ENCODE measurements at places on chromosomes 1 and 21.
A peak's percentile ranks its signal among the peaks of the same experiment; 100 is the strongest.

- DNase-seq = no peak
Observed at GRCh38 chr1:222416001-222416791, 131.7 kb downstream of the HHIPL2 start.

GRCh38 chr1:31678681-31679080, 25.1 kb downstream of the COL16A1 start:
- no peak for DNase-seq

DNA sequence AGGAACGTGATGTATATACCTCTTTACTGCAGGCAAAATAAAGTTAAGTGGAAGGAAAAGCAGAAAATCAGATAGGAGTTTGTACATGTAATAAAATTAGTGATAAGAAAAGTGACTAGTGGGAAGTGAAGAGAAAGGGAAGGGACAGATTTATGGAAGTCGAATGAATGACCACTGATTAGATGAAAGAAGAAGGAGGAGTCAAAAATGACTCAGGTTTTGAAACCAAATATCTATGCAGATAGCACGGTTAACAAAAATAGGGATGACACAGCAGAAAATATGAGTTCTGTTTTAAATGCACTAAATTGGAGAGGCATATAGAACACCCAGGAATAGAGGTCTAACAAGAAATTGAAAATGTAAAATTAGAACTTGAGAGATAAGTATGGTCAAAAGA, 128.0 kb downstream of the HMCN1 start:
- no peak for DNase-seq

- peak; percentile 14 for DNase-seq
Observed at GRCh38 chr1:100538913-100539835, 1.2 kb downstream of the GPR88 start.

GRCh38 chr1:237834048-237834447, 56.7 kb downstream of the ZP4 start:
- no peak for DNase-seq

DNA sequence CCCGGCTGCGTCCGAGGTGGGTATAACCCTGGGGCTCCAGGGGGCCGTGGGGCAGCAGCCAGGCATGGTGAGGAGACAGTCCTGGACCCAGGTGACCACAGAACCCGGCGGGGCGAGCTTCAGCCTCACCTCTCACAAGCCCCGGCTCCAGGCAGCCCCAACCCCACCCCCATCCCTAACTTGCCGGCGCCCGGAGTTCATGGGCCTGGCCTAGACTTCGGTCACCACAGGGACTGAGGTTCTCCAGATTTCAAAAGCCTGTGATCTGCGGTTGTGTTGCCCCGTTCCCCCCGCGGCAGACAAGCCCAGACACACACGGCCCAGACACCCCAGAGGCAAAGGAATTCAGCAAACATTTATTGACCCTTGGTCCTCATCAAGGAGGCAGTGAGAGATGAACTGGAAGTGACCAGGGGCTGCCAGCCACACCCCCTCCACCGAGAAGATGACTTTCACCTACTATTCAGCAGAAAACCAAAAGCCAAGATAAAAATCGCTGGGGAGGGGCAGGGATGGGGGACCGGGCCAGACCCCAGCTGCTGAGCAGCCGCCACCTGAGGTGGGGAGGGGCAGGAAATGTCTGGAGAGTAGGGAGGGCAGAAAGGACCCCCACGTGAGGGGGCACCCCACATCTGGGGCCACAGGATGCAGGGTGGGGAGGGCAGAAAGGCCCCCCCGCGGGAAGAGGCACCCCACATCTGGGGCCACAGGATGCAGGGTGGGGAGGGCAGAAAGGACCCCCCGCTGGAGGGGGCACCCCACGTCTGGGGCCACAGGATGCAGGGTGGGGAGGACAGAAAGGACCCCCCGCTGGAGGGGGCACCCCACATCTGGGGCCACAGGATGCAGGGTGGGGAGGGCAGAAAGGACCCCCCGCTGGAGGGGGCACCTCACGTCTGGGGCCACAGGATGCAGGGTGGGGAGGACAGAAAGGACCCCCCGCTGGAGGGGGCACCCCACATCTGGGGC, 3.9 kb downstream of the HES4 start:
- DNase-seq = no peak

- DNase-seq = no peak
Observed at GRCh38 chr1:91699339-91699974, 186.5 kb downstream of the TGFBR3 start.

- no peak for DNase-seq
Observed at GRCh38 chr1:167197692-167198091, 23.0 kb upstream of the POU2F1 start.

- DNase-seq = no peak
Observed at GRCh38 chr1:169473347-169473746, 12.4 kb downstream of the SLC19A2 start.

DNA sequence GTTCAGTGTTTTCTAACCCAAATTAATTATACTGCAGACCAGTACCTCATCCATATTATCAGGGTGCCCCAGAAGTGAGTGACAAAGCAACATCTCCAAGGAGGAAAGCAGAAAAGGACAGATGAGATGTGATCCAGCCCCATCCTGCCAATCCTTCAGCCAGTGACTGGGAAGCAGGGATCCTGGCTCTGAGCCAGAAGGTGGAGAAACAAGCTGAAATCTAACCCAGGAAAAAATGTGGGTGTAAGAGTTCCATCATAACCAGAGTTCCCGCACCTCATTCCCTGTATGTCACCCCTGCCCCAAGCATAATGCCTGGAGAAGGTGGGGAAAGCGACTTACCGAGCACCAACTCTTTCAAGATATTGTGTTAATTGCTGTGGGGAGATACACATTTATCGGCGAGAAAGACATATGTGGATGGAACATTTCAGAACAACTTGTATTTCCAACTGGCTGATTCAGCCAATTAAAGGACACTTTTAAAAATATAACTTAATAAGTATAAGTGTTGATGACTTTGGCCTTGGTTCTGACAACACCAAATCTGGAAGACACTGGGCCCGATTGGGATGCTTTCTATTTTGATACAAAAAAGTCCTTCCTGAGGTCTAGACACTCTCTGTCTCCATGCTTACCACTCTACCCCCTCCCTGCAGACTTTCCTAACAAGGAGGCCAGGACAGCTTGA, 14.9 kb downstream of the PLEKHA6 start:
- no peak for DNase-seq

GRCh38 chr1:43538969-43539368, 8.3 kb downstream of the PTPRF start:
- DNase-seq = no peak

GRCh38 chr21:45080639-45081414, 6.4 kb downstream of the ADARB1 start:
- no peak for DNase-seq

GRCh38 chr1:155607708-155608107, 2.3 kb upstream of the MSTO1 start:
- DNase-seq = no peak

DNA sequence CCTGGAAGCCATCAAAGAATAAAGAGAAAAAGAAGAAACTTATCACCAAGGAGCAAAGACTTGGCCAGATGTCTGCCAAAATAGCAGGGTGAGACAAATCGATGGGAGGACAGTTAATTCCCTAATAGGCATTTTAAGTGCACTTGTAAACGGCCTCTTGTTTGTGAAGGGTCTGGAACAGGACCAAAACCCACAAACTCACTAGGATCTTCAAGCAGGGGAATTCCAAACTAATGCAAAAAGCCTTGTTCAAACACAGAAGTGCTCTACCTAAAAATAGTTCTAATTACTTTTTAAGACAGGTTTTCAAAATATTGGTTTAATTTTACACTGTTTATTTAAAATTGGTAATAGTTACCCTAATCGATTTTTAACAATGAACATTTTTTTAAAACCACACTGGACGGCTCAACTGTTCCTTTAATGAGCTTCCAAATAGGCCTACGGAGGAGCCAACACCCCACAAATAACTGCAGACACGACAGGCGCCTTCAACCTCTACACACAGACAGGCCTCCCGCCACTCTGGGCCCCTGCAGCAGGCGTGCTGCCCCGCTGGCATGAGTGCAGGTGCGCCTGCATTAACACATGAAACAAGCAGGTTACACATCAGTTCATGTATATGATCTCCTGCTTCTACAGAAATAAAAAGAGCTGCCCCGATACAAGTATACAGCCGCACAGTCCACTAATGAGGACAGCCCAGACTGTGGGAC, 15.8 kb downstream of the UBE2G2 start:
- no peak for DNase-seq

DNA sequence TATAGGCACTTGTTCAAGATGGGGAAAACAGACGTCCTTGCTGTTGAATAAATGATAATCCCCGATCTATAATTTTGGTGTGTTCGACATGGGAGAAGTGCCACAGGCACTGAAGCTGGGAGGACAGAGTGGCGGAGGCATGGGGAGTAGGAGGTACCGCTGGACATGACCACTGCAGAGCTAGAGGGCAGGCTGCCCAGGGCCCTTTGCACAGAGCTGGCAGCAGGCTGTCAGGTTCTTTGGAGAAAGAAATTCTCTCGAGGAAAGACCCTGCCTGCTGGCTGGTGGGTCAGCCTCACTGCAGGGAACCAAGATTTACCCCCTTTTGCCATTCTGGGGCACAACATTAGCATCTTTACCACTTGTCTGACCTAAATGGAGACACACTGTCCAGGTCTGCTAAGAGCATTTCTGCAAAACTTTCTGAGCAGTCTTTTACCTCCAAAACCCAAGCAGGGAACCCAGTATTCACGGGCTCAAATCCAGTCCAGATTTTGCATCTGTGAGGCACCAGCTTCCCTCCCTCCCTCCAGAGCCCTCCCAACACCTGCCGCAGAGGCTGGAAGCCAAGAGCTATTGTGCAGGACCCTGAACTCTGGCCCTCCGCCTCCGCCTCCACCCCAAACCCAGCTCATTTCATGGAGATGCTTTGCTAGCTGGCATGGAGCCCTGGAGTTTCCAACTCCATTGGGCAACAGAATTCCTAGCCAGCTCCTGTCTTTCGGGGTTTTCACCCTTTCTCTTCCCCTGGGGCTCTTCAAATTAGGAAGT, 142.3 kb downstream of the PLXNA2 start:
- DNase-seq = no peak

GRCh38 chr1:192571668-192572067, 3.9 kb upstream of the RGS1 start:
- no peak for DNase-seq

DNA sequence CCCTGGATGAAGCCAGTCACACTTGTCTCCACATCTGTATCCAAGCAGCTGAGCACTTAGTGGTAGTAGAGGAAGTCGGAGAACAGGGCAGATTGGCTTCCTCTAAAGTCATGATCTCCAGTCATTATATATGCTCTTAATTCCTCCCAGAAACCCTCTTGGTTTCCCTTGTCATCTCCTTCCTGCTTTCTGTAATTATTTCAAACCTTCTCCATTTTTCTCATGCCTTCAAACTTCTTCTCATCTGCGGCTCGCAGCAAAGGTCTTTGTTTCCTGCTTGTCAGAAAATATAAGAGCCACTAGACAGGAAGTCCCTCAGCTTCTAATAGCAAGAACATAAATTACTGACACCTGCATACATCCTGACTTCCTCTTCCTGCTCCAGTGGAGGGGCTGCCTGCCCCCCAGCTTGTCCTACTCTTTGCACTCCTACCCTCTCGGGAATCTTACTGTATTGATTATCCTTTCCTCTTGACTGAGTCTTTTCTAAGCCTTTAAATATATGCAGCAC, 124.6 kb upstream of the NGF start:
- no peak for DNase-seq

DNA sequence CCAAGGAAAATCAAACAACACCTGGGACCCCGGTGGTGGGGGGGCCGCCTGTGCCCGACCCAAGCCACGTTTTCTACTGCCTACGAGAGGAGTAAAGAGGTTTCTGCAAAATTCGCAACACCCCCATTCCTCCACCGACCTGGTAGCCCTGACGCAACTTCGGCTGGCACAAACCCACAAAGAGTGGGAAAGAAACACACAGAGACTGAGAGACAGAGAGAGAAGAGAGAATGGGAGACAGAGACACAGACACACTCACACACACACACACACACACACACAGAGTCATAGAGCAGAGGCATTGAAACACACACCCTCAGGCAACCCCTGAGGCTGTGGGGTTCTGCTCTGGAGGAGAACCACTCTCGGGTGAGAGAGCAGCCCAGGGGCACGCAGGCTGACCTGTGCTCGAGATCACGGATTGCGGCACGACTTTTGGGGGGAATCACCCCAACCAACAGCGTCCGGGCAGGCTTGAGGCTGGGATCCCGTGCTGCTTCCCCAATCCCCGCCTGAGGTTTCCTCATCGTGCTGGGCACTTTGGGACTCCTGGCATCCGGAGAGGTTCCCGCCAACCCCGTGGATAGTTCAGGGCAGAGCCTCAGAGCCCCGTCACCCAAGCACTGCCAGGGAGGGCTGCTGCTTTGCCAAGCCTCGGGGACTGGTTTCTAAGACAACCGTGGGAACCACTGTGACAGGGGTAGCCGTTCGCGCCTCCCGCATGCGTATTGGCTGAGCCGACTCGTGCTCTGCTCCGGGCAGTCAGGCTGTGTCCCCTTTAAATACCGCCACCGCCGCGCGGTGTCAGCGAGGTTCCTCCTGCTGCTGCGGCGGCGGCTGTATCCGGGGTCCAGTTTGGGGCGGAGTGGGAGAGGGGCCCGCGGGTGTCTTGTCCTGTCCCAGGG, 682.4 kb upstream of the TPTE start:
- DNase-seq = no peak

- DNase-seq = peak; percentile 21
Observed at GRCh38 chr1:28056129-28056925, 32.1 kb downstream of the EYA3 start.

DNA sequence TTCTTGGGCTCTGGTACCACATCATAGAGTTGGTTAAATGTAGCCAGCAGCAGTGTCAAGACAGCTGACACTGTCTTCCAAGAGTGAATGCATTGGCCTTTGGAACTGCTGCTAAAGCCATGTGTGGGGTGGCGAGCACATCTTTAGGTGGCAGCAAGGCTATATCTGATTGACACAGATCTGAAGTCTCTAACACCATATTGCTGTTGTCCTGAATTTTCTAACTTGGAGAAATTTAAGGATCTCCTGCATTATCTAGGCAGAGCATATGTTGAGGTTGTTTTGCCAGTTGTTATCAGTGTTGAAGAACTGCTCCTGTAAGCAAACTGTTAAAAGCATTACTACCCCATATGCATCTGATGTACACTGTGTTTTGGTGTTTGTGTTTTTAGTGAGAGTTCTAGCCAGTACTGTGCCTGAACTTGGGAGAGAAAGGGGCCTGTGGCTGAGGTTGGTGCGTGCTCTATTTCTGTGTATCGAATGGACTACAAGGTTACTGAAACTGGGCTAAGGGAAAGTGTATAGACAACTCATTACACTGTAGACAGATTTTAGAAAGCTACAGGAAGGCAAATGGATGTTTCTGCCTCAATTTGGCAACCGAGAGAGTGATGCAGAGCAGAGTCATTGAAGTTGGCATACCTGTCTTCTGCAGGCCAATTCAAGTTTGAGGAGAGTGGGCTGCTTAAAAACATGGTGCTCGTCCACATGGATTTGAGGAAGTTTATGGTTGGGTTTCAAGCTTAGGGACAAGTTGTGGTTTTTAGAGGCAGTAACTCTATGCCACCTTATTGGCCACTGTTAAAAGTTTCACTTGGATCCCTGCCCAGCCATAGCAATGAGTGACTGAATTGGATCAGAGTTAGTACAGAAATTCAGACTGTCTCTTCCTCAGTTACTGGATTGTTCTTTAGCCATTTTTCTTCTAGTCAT, 16.9 kb downstream of the DYRK3 start:
- no peak for DNase-seq

GRCh38 chr1:94538243-94538827, 3.2 kb downstream of the F3 start:
- no peak for DNase-seq
